ENCODE measurements at places on chromosomes 4 and X.

DNA sequence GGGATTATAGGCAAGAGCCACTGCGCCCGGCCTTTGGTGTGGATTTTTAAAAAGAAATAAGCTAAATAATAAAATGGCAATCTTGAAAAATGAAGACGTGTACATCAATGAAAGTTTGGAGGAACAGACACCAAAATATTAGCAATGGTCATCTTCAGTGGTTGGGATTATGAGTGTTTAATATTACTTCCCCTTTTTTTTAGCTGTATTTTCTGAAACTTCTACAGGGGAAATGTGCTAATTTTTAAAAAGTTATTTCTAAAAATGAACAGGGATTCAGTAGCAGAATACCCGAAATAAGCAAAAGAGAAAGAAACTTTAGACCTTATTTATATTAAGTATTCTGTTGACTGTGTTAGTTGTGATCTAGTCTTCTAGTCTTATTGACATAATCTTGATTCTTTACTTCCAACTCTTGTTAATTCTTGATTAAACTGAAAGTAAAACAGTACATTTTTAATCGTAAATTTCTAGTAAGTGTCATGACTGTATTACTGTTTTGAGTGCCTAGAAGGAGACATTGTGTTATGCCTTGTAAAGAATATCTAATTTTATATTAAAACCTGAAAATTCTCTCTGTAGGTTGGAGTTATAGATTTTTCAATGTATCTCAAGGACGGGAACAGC is 51.3 kb downstream of the RUFY3 start:
- no peak for DNase-seq

DNA sequence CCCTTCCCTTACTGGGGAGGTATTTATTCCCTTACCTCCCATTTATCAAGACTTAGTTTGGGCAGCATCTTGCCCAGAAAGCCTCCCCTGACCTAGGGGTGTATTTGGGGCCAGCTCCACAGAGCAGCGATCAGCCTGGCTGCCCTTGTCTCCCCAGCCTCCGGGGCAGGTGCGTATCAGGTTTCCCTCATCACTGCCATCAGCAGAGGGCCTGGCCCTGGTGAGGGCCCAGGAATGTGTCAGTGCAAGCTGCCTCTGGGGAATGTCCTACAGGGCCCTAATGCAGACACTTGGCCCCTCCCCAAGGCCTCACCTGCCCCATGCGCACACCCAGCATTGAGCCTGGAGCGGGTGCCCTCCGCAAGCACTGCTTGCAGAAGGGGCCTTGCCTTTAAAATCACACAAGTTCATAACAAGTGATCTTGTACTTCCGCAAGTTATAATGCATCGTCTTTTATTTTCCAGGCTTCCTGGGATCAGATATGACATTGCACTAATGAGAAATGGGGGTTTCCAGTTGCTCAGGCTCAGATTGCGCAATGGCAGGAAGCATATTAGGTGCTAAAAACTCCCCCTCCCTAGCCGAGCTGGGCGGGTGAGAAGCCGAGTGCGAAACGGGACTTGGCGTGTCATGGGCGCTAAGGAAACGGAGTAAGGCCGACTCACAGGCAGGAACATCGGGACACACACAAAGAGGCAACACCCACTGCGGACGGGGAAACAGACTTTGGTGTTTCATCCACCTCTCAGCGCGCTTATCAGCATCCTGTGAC is 25.4 kb upstream of the AFAP1 start:
- DNase-seq = no peak

- no peak for DNase-seq
These were observed 6.7 kb downstream of the RPS4X start for GRCh38 chrX:72270316-72270866.

GRCh38 chr4:177718514-177718913 is 276.3 kb upstream of the AGA start:
- DNase-seq = no peak

DNA sequence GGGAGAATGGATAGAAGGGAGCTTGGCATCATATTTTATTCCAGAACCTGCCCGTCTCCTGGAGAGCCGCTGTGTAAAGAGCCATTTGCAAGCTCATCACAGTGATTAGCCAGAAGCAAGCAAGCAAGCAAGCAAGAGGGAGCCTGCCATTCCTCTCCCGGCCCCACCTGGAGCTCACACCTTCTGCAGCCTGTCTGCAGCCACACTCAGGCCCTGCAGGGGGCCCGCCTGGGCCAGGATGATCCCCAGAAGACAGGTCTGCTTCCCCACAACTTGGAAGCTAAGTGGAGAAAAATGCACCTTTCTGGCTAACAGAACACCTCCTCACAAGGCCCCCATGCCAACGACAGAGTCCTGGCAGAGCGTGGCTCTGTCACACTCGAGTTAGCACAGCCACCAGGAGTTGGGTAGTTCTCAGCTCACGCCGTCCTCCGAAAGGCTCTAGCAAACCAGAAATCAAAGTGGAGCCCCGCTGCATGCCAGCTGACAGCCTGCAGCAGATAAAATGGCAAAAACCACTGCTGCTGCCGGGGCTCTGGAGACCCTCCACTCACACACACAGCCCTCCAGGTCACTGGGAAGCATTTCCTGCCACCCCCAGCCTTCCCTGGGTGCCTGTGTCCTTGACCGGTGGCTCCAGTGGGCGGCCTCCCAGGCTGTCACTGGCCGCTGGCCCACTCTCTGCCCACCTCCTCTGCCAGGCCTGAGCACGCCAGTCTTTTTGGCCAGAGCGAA is 54.9 kb downstream of the DCTD start:
- no peak for DNase-seq

- no peak for DNase-seq
These were observed 13.4 kb upstream of the SRPX start for GRCh38 chrX:38233891-38234667.

DNA sequence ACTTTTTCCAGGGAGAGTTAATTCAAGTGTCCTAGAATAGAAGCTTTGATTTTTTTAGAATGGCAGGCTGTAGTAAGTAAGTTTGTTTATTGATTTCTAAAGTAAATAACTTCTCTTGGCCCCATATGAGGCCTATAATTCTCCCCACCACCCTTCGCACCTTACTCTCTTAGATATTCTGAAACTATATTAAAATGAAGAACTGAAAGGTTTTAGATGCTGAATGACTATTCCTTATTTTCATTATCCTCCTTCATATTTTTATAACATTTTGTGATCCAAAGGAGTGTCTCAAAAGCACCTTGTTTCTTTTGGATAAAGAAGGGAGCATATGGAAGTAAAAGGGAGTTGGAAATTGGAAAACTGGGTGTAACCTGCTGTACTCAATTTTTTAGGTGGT is 70.3 kb downstream of the IRS4 start:
- DNase-seq = no peak

DNA sequence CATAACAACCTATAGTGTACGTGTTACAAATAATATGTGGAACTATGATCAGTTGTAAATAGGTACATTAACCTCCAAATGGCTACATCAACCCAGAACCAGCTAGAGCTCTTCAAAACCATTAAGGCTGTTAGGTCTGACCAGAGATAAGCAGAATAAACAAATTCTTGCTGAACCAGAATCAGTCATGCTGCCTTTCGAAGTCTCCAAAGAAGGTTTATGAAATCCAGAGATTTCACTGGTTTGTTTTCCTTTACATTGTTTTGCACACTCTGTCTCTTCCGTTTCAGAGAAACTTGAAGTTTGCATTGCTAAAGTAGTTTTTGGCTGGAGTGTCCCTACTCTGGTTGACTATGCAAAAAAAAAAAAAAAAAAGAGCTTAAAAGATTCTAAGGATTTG is 177.3 kb upstream of the SLIT2 start:
- no peak for DNase-seq

DNA sequence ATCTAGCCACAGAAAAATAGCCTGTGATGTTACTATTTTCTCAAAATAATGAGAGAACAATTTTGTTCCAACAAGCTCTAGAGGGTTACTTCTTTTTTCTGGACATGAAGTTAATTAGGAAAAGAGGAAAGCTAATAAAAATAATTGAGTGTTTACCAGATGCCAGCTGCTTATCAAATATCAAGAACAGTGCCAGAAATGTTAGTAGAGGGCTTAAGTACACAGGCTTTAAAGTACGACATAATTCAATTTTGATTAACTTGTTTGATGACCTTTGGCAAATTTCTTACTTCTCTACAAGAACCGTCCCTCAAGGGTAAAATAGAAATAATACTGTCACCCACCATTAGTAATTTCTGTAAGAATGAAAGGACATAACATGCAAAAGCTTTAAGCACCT is 977.0 kb downstream of the FSTL5 start:
- no peak for DNase-seq

DNA sequence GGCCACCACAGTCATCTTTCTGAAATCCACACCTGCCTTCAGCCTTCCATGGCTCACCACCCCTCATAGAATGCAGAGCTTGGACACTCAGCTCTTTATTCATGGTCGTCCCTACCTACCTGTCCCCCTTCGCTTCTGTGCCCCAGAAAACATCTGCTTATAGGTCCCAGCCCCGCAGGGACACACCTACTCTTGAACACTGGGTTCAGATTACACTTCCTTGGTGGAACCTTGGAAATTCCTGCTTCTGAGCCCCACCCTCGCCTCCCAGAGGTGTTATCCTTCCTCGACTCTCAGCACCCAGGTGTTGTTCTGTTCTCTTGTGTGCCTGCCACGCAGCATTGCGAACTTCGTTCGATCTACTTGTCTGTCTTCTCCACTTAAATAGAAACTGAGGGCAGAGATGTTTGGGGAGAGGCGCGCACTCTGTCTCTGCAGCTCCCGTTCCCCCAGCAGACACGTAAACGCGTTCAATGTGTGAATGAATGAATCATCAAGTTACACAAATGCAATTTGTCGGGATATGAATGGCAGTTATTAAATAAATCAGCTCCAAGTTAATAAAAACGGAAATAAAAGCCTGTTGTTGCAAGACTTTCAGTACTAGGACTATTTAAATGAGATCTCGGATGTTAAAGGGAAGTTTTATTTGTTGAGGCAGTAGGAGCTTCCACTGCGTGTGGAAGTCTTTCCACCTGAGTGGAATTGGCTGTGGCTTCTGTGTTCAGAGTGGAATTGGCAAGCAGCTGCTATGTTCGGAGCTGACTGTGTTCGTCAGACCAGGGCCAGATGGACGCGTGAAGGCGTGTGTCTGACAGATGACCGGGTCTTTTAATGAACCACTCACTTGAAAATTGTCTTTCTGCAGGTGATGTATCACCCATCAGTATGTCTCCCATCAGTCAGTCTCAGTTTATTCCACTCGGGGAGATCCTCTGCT is 95.6 kb downstream of the STOX2 start:
- DNase-seq = no peak

DNA sequence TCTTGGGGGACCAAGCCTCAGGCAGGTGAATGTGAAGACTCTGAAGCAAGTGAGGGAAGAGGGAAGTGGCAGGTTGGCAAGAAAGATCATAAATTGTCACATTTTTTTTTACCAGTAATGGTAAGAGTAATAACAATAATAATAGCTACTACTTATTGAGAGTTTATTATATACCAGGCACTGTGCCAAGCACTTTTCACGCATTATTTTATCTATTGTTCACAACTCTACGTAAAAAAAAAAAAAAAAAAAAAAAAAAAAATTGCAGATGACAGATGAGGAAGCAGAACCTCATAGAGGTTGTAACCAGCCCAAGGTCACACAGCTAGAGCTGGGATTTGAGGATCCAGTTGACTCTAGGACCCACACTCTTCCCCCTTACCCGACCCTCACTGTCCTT is 40.9 kb downstream of the TSC22D3 start:
- DNase-seq = no peak

DNA sequence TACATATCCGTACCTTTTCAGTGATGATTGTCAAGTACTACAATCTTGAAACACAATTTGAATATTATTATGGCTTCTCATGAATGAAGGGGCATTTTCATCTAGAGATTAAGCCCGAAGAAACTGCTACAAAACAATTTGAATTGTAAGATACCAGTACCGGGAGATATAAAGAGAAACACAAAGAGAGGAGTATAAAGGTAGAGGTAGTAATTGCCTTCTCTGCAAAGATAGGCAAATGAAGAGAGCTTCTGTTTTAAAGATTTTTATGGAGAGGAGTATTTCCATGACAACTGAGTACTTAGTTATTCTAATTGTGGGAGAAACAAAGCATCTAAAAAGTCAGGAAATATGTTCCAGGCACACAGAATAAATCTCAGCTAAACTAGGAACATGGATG is 25.3 kb upstream of the KCNIP4 start:
- DNase-seq = no peak

DNA sequence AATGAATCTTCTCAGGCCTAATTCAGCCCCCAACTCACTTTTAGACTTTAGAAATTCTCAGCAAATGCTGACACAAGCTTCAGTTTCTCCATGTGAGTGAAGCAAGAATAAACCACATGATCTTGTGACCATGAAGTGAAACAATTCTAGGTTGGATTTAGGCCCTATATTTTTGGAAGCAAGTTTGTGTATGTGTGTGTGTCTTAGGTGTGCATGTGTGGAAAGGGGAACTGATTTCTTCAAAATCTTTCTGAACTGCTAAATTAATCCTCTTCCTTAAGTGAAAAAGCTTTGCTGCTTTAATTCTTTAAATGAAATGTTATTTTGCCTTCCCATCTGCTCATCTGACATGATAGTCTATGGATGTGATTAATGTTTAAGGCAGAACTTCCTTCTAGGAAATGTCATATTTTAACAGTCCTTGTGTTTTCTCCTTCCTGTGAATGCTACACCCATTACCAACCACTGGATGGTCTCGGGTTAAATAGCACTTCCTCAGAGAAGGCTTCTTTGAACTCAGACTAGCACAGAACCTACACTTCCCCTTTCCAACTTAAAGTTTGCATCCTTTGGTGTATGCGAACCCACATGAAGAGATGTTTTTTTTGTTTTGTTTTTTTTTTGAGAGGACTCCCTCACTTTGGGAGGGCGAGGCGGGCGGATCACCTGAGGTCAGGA is 1.2 kb upstream of the TMEM144 start:
- no peak for DNase-seq

- DNase-seq = no peak
These were observed 1219.0 kb downstream of the ARAP2 start for GRCh38 chr4:35025152-35025834.

DNA sequence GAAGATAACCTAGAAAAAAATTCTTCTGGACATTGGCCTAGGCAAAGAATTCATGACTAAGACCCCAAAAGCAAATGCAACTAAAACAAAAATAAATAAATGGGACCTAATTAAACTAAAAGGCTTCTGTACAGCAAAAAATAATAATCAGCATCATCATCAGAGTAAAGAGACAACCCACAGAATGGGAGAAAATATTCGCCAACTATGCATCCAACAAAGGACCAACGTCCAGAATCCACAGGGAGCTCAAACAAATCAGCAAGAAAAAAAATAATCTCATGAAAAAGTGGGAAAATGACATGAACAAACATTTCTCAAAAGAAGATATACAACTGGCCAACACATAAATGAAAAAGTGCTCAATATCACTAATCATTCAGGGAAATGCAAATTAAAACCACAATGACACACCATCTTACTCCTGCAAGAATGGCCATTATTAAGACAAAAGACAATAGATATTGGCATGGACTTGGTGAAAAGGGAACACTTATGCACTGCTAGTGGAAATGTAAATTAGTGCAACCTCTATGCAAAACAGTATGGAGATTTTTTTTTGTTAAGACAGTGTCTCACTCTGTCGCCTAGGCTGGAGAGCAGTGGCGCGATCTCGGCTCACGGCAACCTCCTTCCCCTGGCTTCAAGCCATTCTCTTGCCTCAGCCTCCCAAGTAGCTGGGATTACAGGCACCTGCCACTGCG is 29.9 kb downstream of the ELF2 start:
- DNase-seq = no peak

Data from stimulated activated CD8-positive, alpha-beta memory T cell treated with anti-CD3 and anti-CD28 coated beads, Interleukin-7, amount 100 ng/mL, for 1 hour (primary cell).